Stimulated activated CD4-positive, alpha-beta T cell treated with anti-CD3 and anti-CD28 coated beads, TNF-alpha, amount 100 ng/mL, for 1 hour (primary cell): ENCODE measurements at places on chromosomes 3 and 15.

DNA sequence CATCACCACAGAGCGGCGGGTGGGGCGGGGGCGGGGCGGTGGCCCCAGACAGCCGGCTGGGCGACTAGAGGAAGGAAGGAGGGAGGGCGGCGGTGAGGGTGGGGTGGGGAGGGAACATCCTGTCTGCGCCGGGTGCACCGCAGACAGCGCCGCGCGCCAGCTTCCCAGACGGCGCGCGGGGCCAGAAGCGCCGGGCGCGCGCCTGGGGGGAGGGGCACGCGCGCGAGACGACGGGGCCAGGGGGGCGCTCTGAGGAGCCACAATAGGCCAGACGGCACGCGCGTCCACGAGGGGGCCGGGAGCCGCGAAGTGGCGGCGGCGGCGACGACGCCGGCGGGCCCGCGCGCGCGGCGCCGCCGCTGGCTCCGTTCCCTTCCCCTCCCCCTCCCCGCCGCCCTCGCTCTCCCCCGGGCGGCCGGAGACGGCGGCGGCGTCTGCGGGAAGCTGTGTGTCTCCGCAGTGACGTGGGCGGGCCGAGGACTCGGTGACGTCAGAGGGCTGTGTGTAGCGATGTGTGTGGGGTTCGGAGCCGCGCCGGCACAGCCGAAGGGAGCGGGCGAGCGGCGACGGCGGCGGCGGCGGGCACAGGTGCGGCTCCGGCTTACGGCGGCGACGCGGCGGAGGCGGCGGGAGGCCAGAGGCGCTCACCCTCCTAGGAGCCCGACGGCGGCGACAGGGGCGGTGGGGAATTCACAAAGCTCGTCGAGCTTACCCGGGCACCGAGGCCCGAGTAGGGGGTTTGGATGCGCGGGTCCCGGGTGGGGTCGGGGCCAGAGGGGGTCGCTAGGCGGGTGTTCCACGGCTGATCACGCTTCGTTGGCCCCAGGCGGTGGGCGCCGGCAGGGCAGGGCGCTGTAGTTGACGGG, at the start of gene SKIL:
Gene SKIL (plus strand): TSS at position 540 of the 866 bp plus-strand sequence. CDS start 2,617 bp downstream, outside the sequence.
- peak; percentile 96 for DNase-seq

GRCh38 chr3:154933581-154933980, 146.5 kb upstream of the MME start:
- no peak for DNase-seq

GRCh38 chr3:77001062-77001701, 38.7 kb upstream of the ROBO2 start:
- no peak for DNase-seq

GRCh38 chr3:197003461-197004385, 25.9 kb downstream of the MELTF start:
- DNase-seq: no peak

GRCh38 chr3:191136347-191136746, 62.7 kb upstream of the OSTN start:
- no peak for DNase-seq

- DNase-seq: no peak
Observed at GRCh38 chr15:70613271-70613670, 150.1 kb downstream of the UACA start.

GRCh38 chr15:48992545-48992944, 28.8 kb upstream of the SHC4 start:
- no peak for DNase-seq

GRCh38 chr3:69143612-69144011, 21.2 kb upstream of the LMOD3 start:
- no peak for DNase-seq

DNA sequence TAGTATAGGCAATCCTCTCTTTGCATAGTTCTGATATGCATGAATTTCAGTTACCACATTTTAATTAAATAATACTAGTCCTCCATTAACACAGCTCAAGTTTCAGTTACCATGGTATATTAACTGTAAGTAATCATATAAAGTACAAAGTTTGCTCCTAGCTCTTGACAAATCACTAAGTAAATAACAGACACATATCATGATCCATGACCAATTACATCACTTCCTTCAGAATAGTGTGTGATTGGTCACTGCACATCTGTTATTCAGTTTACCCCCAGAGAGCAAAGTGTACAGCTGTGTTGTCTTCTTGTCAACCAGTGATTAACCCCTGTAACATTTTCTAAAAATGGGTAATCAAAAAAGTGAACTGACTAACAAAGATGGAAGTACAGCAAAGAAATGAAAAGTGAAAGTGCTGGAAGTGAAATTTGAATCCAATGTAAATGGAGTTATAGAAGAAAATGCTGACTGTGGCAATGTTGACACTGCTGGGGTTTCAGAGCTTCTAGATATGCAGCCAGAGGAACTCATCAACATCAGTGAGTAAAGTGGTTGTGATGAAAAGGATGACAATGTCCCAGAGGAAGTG, 30.2 kb upstream of the LEKR1 start:
- no peak for DNase-seq

- DNase-seq: no peak
Observed at GRCh38 chr3:5431811-5432378, 244.4 kb downstream of the EDEM1 start.

- no peak for DNase-seq
Observed at GRCh38 chr15:73283366-73283962, 85.3 kb downstream of the HCN4 start.

DNA sequence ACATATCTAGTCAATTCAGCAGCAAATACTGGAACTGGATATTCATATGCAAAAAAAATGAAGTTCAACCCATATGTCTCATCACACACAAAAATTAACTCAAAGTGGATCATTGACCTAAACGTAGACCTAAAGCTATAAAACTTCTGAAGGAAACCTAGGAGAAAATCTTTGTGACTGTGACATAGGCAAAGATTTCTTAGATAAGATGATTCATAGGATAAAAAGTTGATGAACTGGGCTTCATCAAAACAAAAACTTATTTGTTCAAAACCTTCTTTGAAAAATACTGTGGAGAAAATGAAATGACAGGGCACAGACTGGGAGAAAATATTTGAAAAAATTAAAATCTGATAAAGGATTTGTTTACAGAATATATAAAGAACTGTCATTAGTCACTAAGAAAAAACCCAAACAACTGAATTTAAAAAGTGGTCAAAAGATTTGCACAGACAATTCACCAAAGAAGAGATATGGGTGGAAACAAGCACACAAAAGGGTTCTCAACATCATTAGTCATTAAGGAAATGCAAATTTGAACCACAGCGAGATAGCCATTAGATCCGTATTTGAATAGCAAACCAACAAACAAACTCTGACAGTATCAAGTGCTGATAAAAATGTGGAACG, 62.8 kb downstream of the ITGB5 start:
- DNase-seq: no peak

GRCh38 chr3:137121704-137122314, 164.0 kb downstream of the IL20RB start:
- DNase-seq: no peak

DNA sequence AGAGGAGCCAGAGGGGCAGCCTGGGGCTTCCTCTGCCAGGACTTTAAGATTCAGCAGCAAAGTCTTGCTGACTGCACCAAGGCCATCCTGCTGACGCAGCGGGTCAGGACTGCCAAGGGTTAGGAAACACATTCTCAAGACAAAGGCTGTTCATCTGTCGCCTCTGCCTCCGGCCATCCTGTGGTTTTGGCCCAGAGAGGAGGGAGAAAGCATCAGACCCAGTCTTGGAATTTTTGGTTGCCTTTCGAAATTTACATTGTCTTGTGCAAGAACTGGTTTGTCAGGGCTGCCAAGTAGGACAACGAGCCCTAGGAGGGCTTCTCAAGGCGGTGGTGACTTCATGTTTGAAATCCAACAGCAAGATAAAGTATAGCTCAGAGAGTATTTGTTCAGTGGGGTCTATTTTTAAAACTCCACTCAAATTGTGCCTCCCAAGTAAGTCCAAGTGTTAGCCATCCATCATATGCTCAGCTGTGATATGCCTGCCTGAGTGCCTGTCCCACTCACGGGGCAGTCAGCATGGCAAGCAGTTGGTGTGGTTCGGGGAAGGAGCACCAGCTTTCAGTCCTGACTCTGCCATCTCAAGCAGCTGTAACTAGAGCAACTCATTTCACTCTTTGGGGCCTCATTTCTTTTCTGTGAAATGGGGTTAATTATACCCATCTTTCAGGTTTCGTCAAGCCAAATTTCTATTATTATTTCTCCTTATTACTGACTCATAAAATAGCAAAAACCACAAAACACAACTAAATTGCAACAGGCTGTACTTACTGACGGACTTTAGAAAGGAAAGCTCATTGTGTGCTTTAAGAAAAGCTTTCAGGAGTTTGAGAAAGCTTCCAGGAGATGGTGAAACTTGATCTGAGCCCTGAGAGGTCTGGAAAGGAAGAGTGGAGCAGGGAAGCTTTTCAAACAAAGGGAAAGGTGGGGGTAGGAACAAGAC, 42.4 kb upstream of the RHO start:
- no peak for DNase-seq
